NCI-H446 (cell line): ENCODE measurements at places on chromosomes 1 and 21.

GRCh38 chr1:219788091-219788490 lies 140.3 kb downstream of the SLC30A10 start:
- no peak for DNase-seq

- no peak for DNase-seq
Observed at GRCh38 chr21:46237474-46237873, 8.9 kb upstream of the LSS start.

DNA sequence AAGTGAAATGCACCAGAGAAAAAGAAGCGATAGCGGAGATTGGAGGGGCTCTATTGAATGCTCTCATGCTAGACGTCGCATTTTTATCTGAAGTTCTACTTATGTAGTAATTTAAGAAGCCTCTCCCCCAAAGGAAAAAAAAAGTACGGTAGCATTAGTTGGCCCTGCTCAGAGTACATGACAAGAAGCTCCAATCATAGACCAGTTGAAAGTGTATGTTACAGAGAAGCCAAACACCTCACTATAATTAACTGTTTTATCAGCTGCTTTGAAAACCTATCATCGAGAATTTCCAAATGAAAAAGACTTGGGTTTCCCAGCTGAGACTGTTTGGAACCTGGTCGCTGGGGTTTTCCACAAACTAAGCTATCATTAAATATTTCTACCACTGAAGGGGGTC lies 19.6 kb upstream of the OVAAL start:
- DNase-seq = no peak

GRCh38 chr1:36735939-36736730 lies 253.4 kb upstream of the CSF3R start:
- DNase-seq = no peak

DNA sequence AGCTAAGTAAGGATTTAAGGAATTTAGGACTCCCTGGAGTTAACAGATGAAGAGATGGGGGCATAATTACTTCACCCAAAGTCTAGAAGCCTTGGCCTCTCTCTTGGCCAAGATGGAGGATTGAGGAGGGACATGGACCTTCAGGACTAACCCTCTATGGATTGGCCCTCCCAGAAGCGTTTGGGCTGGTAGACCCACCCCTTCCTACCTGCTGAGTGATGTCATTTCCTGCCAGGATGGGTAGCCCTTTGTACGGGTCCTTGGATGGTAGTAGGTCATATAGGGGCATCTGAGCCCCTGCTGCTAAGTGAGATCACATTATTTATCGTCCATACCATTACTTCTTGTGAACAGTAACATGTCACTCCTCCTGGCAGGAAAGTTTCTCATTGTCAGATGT lies 17.7 kb downstream of the LURAP1 start:
- no peak for DNase-seq

DNA sequence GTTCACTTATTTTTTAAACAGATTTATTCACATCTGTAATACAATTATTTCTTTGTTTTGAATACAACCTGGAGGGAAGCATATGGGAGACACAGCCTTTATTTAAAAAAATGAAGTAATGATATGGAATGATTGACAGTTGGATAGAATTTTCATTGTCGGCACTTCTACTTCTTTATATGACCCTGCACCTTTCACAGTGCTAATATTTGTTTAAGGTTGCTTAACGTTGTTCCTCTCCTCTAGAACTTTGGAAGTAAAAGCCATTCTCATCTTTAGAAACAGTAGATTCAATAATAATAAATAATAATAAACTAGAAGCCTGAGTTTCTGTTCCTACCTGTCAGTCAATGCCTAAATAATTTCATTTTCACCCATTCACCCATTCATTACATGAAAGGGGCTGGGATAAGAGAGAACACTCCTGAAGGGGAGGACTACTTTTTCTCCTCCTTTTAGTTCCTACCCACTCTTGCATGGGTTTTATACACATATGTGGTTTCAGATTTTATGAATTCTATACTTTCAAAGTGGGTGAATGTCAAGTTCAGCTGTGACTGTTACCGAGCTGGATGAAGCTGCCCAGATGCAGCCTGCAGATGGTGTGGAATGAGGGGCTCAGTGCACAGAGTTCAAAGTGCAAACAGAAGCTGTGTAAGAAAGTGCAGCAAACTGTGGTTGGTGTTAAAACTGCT lies 9.4 kb downstream of the RUNX1 start:
- DNase-seq = no peak

DNA sequence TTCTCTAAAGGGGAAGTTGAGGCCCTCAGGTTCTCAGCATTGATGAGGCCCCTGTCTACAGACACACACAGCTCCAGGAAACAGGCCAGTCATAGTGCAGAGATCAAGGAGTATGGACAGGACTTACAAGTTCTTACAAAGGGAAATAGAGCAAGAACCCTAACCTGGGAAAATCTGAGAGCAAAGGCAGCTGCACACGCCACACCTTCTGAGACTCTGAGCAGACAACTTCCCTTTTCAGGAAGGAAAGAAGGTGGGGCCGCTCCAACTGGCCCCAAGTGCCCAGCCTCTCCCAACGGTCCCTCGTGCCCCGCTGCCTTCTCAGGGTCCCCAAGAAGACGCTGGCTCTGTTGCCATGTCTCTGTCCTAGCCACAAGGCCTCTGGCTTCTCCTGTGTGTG lies 3.6 kb downstream of the NOC2L start:
- DNase-seq = no peak

DNA sequence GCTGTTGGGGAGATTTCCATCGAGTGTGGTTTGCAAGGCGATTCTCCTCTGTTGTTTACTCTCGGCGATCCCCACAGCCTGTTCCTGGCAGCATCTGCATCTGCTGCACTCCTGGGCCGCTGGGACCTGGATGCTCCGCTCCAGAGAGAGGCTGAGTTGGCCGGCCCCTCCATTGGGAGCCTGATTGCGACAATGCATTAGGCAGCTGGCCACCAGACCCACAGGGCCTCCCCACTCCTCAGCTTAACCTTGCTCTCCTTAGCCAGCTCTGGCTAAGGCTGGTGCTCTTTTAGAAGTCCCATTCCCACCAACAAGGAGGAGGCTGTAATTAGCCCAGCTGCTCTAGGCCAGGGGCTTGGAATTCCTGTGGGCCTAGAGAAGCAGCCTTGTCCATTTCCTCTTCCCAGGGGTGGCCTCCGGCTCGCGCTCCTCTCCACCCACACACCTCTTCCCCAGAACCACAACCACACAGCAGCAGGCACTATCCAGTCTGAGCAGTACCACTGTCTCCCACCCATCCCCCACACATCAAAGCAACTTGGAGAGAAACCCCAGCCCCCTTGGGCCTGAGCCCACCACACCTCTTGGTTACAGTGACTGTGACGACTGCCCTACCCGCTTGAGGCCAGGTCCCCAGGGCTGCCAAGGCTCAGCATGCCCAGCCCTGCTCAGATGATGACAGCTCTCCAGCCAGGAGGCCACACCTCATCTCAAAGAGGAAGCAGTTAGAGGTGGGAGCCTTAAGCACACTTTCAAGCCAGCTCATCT lies 193.8 kb upstream of the EDN2 start:
- peak; percentile 17 for DNase-seq

- no peak for DNase-seq
Observed at GRCh38 chr1:9275567-9276034, 17.1 kb upstream of the SPSB1 start.

DNA sequence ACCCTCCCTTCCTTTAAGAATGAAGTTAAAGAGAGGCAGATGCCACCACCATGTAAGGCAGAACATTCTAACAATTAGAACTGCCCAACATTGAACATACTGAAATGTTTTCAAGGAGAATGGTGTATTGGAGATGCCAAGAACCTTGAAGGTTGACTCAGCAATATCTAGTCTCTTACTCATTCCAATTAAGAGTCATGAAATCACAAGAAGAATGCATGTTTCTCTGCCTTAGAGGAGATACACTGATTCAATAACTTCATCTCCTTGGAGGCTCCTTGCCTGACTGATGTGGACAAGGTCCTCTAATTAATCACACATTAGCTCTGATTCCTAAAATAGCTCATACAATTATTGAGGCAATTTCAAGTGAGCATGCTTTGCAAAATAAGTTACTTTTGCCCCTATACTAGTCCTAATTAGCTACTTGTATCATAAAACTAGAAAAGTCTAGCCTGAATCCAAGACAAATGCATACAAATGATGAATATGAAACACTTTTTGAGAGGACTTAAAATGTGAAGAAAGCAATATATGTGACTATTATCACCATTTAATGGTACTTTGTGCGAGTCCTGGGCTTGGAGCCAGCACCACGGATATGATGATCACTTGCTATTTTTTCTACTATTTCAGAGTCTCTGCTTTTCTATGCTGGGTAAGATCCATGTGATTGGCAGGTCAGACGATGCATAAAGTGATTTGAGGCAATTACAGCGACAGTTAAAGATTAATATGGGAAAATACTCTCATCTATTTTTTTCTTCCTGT lies 114.5 kb downstream of the DSCAM start:
- no peak for DNase-seq

GRCh38 chr21:32233055-32233546 lies 45.7 kb downstream of the MIS18A start:
- DNase-seq = no peak

DNA sequence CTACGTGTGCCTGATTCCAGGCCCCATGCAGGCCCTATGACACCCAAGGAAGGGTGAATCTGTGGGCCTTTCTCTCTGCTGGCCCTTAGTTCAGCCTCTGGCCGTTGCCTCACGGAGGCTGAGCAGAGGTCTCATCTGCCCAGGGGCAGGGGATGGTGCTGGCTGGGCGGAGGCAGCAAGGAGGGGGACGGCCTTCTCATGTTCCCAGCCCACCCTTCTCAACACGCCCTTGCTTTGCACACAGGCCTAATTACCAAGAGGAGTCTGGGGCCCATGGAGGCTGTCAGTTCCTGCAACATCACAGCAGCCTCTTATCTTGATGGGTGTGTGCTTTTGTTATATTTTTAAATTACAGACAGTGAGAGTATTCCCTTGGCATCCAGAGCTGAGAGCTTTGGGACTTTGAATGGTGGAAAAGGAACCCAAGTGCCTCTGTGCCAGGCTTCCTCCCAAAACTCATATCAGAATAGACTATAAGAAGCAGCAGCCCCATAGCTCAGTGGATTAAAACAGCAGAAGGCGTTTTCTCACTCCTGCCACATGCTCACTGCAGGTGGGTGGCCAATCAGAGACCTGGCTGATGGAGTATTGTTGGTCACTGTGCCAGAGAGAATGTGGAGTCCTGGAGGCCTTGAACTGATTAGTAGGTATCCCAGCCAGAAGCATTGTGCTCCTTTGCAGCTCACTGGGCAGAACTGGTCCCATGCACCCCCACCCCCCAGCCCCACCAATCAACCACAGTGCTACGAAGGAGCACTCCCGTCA lies 164.9 kb downstream of the CAMTA1 start:
- DNase-seq = no peak

DNA sequence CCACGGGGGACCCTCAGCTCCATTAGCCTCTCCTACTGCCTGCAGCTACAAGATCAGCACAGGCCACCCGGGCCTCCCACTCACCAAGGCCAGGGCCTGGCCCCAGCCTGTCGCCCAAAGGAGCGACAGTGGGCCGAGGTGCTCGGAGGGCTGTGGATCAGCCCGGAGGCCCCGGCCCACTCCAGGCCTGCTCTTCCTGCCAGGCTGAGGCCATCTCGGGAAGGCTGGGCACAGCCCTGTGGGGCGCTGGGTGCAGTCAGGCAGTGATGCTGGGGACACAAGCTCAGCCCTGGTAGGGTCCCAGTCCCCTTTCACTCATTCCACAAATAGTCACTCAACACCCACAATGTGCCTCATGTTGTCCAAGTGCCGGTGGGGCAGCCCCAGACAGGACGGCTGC lies 58.8 kb downstream of the CASZ1 start:
- DNase-seq = no peak

DNA sequence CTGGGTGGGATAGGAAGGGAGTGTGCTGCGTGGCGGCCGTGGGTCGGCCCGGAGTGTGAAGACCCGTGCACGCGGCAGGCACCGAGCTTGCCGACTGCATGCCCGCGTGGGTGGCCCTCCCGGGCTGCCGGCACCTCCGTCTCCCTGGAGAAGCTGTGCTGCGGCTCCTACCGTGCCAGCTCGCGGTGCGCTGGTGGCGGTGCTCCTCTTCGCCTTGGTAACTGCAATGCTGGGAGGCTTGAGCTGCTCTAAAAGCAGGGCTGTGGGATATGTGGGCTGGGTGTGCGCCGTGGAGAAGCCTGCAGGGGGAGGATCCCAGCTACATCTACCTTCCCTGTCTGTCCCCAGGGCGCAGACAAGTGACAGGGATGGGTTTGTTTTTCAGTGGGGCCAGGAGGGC lies 2.4 kb downstream of the GABRD start:
- no peak for DNase-seq

DNA sequence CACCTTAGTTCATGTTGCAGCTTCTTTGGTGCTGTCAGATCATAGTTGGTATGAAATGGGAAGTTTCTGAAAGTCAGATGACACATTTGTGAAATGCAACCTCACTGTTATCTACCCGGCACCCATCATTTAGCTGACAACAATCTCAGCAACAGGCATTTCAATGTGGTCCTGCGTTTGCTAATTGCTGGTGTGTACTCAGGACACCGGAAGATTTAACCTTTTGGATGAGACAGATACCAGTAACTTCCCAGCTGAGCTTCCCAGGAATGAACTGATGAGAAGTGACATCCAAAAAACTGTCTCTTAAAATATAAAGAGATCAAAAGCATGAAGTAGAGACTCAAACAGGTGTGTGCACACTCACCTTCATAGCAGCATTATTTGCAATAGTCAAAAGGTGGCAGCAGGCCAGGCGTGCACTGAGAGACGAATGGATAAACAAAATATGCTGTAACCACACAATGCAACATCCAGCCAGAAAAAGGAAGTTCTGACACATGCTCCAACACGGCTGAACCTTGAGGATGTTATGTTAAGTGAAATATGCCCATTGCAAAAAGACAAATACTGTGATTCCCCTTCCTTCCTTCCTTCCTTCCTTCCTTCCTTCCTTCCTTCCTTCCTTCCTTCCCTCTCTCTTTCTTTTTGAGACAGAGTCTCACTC lies 7.9 kb upstream of the CLDN14 start:
- no peak for DNase-seq

DNA sequence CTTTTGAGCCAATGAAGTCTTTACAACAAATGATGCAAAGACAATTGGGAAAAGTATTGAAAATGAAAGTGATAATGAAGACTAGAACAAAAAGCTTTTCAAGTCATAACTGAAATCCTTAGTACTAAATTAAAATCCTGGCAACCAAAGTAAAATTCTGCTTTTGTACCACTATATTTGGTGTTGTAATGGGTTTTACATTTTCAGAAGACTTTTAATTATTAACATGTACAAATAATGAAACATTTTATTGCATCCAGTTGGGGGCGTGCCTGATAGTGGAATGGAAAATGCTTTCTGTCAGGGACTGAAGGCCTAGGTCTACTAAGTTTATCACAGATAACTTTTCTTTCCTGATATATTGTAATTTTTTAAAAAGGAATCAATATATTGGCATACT lies 89.4 kb downstream of the SDCCAG8 start:
- DNase-seq = peak; percentile 70
